ENCODE measurements at places on chromosomes 4 and X.

- H3K4me1 ChIP-seq: no peaks in the 10 kb centered on the region
- DNase-seq: no peak
- H3K36me3 ChIP-seq: no peaks in the 10 kb centered on the region
- no peak overlapping the region for H3K27ac ChIP-seq
- H3K27me3 ChIP-seq: no peaks in the 10 kb centered on the region
Measured at GRCh38 chrX:12292996-12293765, 154.9 kb downstream of the FRMPD4 start.

- H3K27me3 ChIP-seq: no peaks in the 10 kb centered on the region
- peaks cover 51% of the 10 kb centered on the region for H3K4me1 ChIP-seq
- no peak overlapping the region for H3K4me3 ChIP-seq
- peak; percentile 63 for DNase-seq
- H3K27ac ChIP-seq: peak overlapping the region; percentile 56
- peaks cover 74% of the 10 kb centered on the region for H3K36me3 ChIP-seq
Measured at GRCh38 chr4:84691170-84691691, 108.3 kb downstream of the CDS1 start.

GRCh38 chr4:136935871-136936270, 596.4 kb downstream of the PCDH18 start:
- no peak for DNase-seq
- H3K4me3 ChIP-seq: no peak overlapping the region
- H3K36me3 ChIP-seq: no peaks in the 10 kb centered on the region
- no peak overlapping the region for H3K27ac ChIP-seq
- H3K27me3 ChIP-seq: no peaks in the 10 kb centered on the region

DNA sequence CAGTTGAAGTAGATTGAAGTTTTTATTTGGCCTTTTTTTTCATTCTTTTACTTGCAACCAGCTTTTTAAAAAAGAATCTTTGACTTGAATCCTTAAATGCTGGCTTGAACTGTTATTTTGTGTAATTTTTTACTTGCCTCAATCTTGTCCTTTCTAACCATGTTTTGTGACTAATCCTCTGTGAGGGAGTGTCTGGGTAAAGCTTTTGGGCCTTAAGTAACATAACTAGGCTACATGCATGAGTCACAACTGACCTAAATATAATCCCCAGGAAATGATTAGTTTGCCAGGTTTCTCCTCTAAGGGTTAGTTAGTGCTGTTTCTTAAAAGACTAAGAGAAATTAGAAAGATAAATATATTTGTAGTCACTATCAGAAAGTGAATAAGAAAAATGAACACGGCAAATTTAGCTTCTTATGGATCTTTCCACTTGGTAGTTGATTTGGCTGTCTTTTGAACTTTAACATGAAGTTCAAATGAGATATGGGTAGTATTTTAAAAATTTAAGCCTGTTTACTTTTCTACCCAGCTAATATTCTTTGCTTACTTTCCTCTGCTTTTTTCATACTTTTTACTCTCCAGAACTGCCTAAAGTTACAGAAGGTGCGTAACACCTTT, 13.0 kb downstream of the EXOC1 start:
- H3K27ac ChIP-seq: 0 out of 2 replicates have a peak overlapping the region, but pooled peaks have one; percentile 16
- H3K27me3 ChIP-seq: no peaks in the 10 kb centered on the region
- H3K4me1 ChIP-seq: peaks cover 21% of the 10 kb centered on the region
- DNase-seq: peak; percentile 72
- peaks cover 22% of the 10 kb centered on the region for H3K36me3 ChIP-seq
- H3K4me3 ChIP-seq: no peak overlapping the region

DNA sequence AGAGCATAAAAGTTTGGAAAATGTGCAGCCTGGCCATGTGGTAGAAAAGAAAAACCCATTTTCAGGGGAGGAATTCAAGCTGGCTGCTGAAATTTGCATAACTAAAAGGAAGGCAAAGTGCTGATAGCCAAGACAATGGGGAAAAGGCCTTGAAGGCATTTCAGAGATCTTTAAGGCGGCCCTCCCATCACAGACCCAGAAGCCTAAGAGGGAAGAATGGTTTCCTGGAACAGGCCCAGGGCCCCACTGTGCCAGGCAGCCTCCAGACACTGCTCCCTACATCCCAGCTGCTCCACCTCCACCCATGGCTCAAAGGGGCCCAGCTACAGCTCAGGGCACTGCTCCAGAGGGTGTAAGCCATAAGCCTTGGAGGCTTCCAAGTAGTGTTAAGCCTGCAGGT, 158.0 kb upstream of the PRDX4 start:
- H3K36me3 ChIP-seq: no peaks in the 10 kb centered on the region
- H3K27ac ChIP-seq: no peak overlapping the region
- DNase-seq: no peak
- H3K4me1 ChIP-seq: no peaks in the 10 kb centered on the region

DNA sequence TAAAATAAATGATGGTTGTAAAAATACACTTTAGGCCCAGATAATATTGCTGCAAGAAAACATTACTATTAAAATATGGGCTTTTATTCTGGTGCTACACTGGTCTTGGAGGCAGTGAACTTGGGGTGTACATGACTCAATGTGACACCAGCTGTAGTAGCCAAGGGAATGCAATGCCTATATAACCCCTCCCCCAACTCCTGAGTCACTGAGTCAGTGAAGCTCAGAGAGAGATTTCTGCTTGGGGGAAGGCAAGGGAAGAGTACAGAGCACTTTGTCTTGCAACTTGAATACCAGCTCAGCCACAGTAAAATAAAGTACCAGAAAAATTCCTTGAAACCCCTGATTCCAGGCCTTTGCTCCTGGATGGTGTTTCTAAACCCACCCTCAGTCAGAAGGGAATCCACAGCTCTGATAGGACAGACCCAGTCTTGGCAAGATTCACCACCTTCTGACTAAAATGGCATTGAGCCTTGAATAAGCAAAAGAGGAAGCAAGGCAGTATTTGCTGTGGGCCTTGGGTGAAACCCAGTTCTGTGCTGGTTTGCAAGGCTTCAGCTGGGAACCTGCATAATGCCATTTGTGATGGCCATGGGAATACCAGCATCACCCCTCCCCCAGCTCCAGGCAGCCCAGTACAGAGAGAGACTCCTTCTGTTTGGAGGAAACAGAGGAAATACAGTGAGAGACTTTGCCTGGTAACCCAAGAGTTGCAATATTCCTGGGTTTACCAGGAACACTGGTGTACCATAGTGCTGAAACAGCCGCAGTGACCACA, 209.9 kb downstream of the IQCM start:
- no peaks in the 10 kb centered on the region for H3K4me1 ChIP-seq
- no peak for DNase-seq
- H3K4me3 ChIP-seq: no peak overlapping the region
- H3K27me3 ChIP-seq: no peaks in the 10 kb centered on the region
- H3K36me3 ChIP-seq: no peaks in the 10 kb centered on the region

GRCh38 chr4:42329421-42329820, 67.9 kb upstream of the SHISA3 start:
- no peak overlapping the region for H3K27ac ChIP-seq
- no peaks in the 10 kb centered on the region for H3K36me3 ChIP-seq
- DNase-seq: no peak
- H3K4me3 ChIP-seq: no peak overlapping the region
- no peaks in the 10 kb centered on the region for H3K4me1 ChIP-seq

GRCh38 chr4:53141308-53141707, 224.6 kb downstream of the SCFD2 start:
- H3K4me1 ChIP-seq: no peaks in the 10 kb centered on the region
- H3K4me3 ChIP-seq: no peak overlapping the region
- no peak overlapping the region for H3K27ac ChIP-seq
- no peak for DNase-seq

- no peaks in the 10 kb centered on the region for H3K27me3 ChIP-seq
- no peak overlapping the region for H3K4me3 ChIP-seq
- peak; percentile 56 for DNase-seq
- H3K36me3 ChIP-seq: no peaks in the 10 kb centered on the region
- H3K4me1 ChIP-seq: peaks cover 69% of the 10 kb centered on the region
Measured at GRCh38 chr4:146333187-146333894, 119.0 kb downstream of the REELD1 start.

GRCh38 chr4:186676531-186677161, 47.0 kb downstream of the FAT1 start:
- peak; percentile 94 for DNase-seq
- H3K27me3 ChIP-seq: no peaks in the 10 kb centered on the region
- H3K4me3 ChIP-seq: no peak overlapping the region
- H3K36me3 ChIP-seq: peaks cover 49% of the 10 kb centered on the region
- peak overlapping the region; percentile 35 for H3K27ac ChIP-seq

DNA sequence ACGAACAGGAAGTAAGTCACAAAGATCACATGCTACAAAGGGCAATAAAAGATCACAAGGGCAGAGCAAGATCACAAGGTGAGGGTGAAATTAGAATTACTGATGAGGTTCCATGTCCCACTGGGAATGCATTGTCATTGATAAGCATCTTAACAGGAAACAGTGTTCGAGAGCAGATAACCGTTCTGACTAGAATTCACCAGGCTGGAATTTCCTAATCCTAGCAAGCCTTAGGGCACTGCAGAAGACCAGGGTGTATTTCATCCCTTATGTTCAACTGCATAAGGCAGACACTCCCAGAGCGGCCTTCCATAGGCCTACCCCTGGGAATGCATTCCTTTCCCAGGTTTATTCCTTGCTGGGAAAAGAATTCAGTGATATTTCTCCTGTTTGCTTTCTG, 980.6 kb upstream of the LCORL start:
- H3K27me3 ChIP-seq: no peaks in the 10 kb centered on the region
- H3K27ac ChIP-seq: no peak overlapping the region
- no peak for DNase-seq
- no peaks in the 10 kb centered on the region for H3K36me3 ChIP-seq

GRCh38 chrX:107298276-107298675, 91.9 kb downstream of the DNAAF6 start:
- no peaks in the 10 kb centered on the region for H3K4me1 ChIP-seq
- no peak overlapping the region for H3K4me3 ChIP-seq
- no peak for DNase-seq
- no peaks in the 10 kb centered on the region for H3K36me3 ChIP-seq
- no peaks in the 10 kb centered on the region for H3K27me3 ChIP-seq

DNA sequence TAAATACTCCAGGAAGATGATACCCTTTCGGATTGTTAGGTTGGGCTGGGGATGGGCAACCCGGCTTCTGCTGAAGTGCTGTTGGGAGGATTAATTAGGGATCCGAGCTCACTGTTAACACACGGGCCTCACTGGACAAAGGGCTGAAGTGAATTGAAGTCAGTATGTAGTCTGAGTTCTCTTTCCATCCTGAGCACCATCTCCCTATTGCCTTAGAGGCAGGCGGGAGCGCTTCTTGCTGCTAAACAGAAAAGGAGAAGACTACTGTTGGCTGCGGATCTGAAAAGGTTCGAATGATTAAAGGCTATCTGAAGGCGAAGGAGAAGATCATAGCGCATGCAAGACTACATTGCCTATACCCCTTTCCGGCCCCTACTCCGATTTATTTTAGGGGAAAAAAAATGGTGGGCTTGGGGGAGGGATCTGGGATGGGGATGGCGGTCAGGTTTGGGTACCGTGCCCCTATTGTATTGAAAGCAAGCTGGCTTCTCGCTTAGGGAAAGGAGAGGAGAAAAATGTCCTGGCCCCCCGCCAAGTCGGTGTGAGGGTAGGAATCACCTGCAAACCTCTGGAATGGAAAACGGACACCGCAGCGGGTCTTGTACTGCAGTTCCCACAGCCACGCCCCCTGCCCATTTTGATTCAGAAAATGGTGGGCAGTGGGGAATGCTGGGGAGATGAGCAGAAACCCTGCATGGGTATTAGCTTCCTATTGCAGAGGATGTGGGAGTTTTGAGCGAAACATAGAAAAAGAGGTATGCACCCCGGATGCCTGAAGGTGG, 22.3 kb downstream of the MORF4L2 start:
- no peaks in the 10 kb centered on the region for H3K4me1 ChIP-seq
- no peak overlapping the region for H3K4me3 ChIP-seq
- H3K36me3 ChIP-seq: no peaks in the 10 kb centered on the region
- no peak overlapping the region for H3K27ac ChIP-seq
- H3K27me3 ChIP-seq: no peaks in the 10 kb centered on the region
- no peak for DNase-seq

DNA sequence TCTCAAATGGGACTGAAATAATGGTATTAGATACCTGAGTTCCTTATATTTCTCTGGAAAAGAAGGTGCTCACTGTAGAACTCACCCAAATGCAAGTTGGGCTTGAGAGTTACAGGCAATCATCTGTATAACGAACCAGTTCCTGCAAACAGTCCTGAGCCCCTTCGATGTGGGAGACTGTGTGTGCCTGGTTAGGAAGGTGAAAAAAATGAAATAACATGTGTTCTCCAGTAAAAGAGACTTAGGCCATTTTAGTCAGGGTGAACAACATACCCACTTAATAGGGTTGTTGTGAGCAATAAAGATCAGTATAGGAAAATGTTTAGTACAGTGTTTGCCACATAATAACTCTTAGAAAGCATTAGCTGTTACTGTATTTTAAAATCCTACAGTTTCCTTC, 23.4 kb downstream of the STIM2 start:
- no peak for DNase-seq
- no peak overlapping the region for H3K27ac ChIP-seq
- no peak overlapping the region for H3K4me3 ChIP-seq
- H3K27me3 ChIP-seq: no peaks in the 10 kb centered on the region

DNA sequence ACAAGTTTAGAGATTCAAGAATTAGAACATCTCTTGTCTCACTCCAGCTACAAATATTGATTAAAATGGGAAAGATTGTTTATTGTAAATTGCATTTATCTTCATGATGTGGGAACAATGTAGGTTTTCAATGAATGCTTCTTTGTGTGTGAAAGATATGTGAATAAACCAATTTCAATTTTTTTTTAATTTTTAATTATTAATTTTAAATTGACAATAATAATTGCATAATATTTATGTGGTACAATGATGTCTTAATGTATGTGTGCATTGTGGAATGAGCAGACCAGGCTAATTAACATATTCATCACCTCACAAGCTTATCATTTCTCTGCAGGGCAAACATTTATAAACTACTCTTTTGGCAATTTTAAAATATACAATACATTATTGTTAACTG, 281.1 kb downstream of the RAPGEF2 start:
- DNase-seq: no peak
- no peaks in the 10 kb centered on the region for H3K4me1 ChIP-seq
- no peaks in the 10 kb centered on the region for H3K27me3 ChIP-seq
- no peaks in the 10 kb centered on the region for H3K36me3 ChIP-seq

DNA sequence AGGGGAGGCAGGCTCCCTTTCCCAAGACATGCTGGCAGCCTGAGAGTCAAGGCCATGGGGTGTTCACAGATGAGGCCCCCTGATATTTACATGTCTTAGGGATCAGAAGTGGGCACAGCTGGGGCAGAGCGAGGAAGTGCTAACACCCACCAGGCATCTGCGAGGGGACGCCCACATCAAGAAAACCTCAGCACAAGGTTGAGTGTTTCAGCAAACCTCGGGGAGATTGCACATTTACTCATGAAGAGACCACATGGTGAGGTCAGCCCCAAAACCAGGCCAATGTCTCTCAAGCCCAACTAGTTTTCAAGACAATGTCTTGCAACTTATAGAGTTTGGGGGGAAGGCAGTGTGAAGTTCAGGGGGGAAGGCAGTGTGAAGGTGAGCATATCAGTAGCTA, 55.2 kb downstream of the CLNK start:
- no peaks in the 10 kb centered on the region for H3K27me3 ChIP-seq
- no peak overlapping the region for H3K4me3 ChIP-seq
- H3K4me1 ChIP-seq: no peaks in the 10 kb centered on the region
- no peaks in the 10 kb centered on the region for H3K36me3 ChIP-seq
- DNase-seq: no peak
